Ovary (tissue), 10 donors: ENCODE measurements at places on chromosomes 13 and 19. TPM values are rescaled to one million over a fixed set of nuclear protein-coding genes. Genes with fewer than 3 reads are reported as not detected.

Gene CCDC61
- 7.6 TPM for total RNA-seq

GRCh38 chr19:55080968-55081769, 5.5 kb downstream of the EPS8L1 start:
- H3K36me3 ChIP-seq: no peaks in the 10 kb centered on the region
- H3K4me1 ChIP-seq: peaks cover 9% of the 10 kb centered on the region
- DNase-seq: peak; percentile 65
- peaks cover 11% of the 10 kb centered on the region for H3K27me3 ChIP-seq
- no peak overlapping the region for H3K27ac ChIP-seq
- H3K4me3 ChIP-seq: no peak overlapping the region

DNA sequence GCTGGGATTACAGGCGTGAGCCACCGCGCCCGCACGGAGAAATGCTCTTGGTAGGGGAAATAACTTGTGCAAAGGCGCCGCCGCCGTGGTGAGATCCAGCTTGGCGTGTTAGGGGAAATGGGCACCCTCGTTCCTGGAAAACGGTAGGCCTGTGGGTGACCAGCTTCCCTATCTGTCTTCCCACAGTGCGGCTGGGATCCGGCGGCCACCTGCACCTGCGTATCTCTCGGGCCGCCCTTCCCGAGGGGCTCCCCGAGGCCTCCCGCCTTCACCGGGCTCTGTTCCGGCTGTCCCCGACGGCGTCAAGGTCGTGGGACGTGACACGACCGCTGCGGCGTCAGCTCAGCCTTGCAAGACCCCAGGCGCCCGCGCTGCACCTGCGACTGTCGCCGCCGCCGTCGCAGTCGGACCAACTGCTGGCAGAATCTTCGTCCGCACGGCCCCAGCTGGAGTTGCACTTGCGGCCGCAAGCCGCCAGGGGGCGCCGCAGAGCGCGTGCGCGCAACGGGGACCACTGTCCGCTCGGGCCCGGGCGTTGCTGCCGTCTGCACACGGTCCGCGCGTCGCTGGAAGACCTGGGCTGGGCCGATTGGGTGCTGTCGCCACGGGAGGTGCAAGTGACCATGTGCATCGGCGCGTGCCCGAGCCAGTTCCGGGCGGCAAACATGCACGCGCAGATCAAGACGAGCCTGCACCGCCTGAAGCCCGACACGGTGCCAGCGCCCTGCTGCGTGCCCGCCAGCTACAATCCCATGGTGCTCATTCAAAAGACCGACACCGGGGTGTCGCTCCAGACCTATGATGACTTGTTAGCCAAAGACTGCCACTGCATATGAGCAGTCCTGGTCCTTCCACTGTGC, 2.4 kb downstream of the GDF15 start:
- H3K36me3 ChIP-seq: no peaks in the 10 kb centered on the region
- DNase-seq: peak; percentile 87
- no peak overlapping the region for H3K27ac ChIP-seq

DNA sequence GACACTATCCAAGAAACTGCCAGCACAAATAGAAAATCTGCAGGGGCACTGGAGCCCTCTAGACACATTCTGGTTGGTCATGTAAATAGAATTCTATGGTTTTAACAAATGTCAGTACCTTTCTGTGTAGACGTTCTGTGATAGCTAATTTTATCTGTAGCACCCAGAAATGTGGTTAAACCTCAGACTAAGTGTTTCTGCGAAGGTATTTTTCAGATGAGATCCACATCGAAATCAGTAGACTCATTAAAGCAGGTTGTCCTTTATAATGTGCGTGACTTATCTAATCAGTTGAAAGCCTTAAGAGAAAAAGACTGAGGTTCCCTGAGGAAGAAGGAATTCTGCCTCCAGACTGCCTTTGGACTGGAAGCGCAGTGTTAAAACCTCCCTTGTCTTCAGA, 922.9 kb downstream of the EFNB2 start:
- no peak overlapping the region for H3K27ac ChIP-seq
- H3K4me3 ChIP-seq: no peak overlapping the region

Gene ARHGAP33
- 32.7 TPM for total RNA-seq

DNA sequence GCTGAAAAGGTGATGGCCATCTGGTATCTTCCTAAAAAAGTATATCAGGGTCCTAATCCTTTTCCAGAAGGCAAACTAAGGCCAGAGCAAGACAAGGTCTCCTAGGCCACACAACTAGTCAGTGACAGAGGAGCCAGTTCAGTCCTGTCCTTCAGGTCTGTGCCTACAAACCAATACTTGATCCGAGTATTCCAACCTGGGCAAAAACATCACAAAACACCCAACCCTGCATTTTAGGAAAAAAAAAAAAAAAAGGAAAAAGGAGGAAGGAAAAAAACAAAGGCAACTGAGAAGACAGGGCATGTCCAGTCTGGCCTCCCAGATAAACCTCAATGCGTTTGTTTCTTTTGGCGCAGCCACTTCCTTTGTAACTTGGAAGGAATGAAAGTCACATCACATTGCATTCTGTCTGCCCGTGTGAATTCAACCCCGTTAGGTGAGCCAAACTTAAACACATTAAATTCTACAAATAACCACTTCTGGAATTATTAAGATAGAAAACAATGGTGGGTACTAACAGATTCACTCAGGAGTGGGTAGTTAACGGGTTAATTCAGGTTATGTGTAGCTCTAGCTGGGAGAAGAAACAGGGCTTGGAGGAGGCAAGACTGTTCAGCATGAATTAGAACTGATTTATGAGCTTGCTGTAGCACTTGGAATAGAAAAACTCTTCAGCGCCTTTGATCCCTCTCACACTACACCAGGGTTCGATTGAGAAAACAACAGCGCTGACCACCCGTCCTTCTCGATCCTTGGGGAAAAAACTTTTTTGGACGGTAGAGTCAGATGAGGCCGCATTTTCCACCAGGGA, 43.0 kb upstream of the HNRNPA1L2 start:
- DNase-seq: no peak
- H3K36me3 ChIP-seq: no peaks in the 10 kb centered on the region
- no peaks in the 10 kb centered on the region for H3K4me1 ChIP-seq
- peak overlapping the region; percentile 74 for H3K4me3 ChIP-seq
- H3K27ac ChIP-seq: peak overlapping the region; percentile 22

DNA sequence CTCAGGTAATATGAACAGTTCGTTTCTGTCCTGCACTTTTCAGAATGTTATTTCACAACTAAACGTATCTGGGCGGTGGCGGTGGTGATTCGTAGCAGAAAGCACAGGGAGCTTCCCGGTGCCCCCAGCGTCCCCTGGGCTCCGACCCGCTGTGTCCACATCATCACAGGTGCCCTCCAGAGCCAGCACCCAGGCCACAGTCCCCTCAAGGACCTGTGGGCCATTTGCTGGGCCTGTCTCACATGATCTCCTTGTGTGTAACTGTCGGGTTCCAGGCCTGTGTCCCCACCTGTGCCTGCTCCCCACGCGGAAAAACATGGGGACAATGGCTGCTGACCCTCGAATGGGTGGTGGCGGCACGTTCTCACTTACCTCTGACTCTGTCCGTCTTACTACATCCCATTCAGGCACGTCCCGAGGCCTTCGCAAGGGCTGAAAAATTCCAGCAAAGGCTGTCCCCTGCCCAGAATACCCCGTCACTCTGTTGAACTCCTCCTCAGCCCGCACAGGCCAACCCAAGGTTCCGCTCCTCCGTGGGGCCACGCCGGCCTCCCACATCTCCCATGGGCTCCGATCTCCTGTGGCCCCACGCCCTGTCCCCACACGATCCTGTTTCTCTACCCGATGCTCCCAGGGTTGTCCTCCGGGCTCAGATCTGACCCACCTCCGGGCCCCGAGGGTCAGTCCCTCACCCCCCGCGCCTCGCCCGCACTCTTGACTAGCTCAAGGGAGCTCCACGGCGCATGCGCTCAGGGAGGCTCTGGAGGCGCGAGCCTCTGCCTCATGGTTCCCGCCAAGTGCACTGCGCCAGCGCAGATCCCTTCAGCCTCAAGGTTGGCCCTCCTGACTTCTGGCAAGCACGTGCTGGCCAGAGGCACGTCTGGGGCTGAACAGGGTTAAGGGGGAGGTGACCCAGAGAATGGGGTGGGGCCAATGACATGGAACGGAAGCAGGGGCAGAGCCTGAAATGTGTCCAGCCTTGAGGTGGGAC, 21.2 kb downstream of the DEDD2 start:
- DNase-seq: no peak
- no peaks in the 10 kb centered on the region for H3K27me3 ChIP-seq
- H3K36me3 ChIP-seq: no peaks in the 10 kb centered on the region
- no peak overlapping the region for H3K27ac ChIP-seq

GRCh38 chr19:50475101-50475568, 1.2 kb upstream of the EMC10 start:
- DNase-seq: peak; percentile 59
- H3K27ac ChIP-seq: no peak overlapping the region
- no peaks in the 10 kb centered on the region for H3K27me3 ChIP-seq

DNA sequence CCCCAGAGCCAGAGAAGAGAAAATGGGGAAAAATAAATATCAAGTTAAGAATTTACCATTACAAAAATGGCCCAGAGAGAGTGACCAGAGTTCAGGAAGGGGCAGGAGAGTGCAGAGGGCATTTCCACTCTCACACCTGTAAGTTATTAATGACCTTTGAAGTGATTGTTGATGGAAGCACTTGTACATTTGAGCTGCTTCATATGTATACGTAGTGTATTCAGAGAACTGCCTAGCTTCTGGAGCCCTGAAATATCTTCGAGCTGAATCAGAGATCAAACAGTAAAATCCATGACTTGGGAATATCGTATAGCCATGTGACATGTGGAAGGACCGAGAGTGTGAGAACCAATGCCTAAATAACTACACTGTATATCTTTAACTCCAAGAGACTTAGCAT, 49.2 kb upstream of the PCCA start:
- no peak overlapping the region for H3K4me3 ChIP-seq
- H3K36me3 ChIP-seq: no peaks in the 10 kb centered on the region
- DNase-seq: no peak
- no peaks in the 10 kb centered on the region for H3K4me1 ChIP-seq

Gene GARIN5A
- total RNA-seq: 10.3 TPM

GRCh38 chr19:48478339-48479256, 9.4 kb downstream of the CYTH2 start:
- peaks cover 9% of the 10 kb centered on the region for H3K4me1 ChIP-seq
- H3K27ac ChIP-seq: no peak overlapping the region
- no peaks in the 10 kb centered on the region for H3K27me3 ChIP-seq
- H3K36me3 ChIP-seq: no peaks in the 10 kb centered on the region

Gene ZNF708
- 22.9 TPM for total RNA-seq

Gene HPN
- 8.0 TPM for total RNA-seq

- no peak overlapping the region for H3K4me3 ChIP-seq
- no peak for DNase-seq
- H3K4me1 ChIP-seq: no peaks in the 10 kb centered on the region
- no peak overlapping the region for H3K27ac ChIP-seq
- no peaks in the 10 kb centered on the region for H3K36me3 ChIP-seq
- H3K27me3 ChIP-seq: no peaks in the 10 kb centered on the region
Observed at GRCh38 chr13:50587645-50588373, 255.7 kb downstream of the DLEU7 start.

Gene CD22
- total RNA-seq: 54.2 TPM

DNA sequence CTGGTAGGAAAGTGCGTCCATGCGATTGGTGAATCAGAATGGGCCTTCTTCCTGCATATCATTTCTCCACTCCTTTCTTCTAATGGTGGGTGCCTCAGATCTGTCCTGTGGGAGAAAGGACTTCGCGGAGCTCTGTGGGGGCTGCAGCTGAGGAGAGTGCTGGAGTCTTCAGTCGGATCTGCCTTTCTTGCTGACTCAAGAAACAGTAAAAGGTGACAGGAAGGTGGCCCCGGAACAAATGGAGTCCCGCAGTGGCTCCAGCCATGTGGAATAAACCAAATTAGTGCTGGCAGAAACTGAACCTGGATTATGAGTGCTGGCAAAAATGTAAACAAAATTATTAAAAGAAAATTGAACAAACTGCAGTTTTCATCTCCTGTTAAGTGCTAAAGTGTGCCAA, 15.1 kb upstream of the GAS6 start:
- H3K27ac ChIP-seq: no peak overlapping the region
- no peak for DNase-seq
- H3K36me3 ChIP-seq: no peaks in the 10 kb centered on the region
- no peak overlapping the region for H3K4me3 ChIP-seq
- no peaks in the 10 kb centered on the region for H3K27me3 ChIP-seq

Gene ZNF626
- total RNA-seq: 40.3 TPM

Gene PSPN
- 2.8 TPM for total RNA-seq

Gene GRK1
- total RNA-seq: not detected

Gene NLRP5
- total RNA-seq: not detected

DNA sequence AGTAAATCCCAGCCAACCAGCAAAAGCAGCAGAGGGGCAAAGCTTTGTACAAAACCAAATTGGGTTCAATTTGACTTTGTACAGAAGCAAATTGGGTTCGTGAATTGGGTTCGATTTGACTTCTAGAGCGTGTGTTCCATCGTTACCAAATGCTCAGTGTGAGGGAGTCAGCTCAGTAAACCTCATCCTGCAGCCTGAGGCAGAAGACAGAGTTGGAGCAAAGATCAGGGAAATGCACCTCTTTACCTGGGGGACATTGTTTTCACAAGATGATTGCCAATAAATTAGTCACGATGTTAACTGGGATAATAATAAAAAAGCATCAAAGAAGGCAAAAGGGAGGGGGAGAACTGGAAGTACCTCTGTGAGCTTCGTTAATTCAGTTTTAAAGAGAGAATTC, 1.5 kb downstream of the RAB20 start:
- peak overlapping the region; percentile 72 for H3K4me3 ChIP-seq
- peaks cover 6% of the 10 kb centered on the region for H3K4me1 ChIP-seq
- H3K27ac ChIP-seq: no peak overlapping the region
- DNase-seq: no peak

Gene ZNF274
- total RNA-seq: 26.1 TPM

GRCh38 chr19:7478173-7478842, 10.5 kb downstream of the PEX11G start:
- H3K4me1 ChIP-seq: peaks cover 2% of the 10 kb centered on the region
- H3K27me3 ChIP-seq: no peaks in the 10 kb centered on the region
- no peak overlapping the region for H3K27ac ChIP-seq
- no peaks in the 10 kb centered on the region for H3K36me3 ChIP-seq
- DNase-seq: no peak

Gene CERS1
- total RNA-seq: 1.3 TPM

Gene NLRP8
- not detected for total RNA-seq

Gene HIPK4
- 0.11 TPM for total RNA-seq

DNA sequence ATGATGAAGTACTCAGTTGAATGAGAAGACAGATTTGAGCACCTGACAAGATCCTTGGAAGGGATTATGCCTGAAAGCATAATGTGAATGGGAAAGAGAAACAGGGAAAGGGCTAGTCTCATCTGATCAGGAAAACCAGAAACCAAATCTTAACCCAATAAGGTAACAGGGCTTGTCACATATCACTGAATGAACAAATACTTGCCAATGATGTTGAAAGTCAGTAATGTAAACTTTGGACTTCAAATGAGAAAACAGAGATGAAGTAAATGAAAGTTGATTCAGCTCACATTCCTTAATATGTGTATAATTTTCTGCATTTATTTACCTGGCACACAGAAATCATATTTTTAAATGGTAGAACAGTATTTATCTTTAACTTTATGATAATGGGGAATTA, 480.0 kb downstream of the KCTD12 start:
- no peaks in the 10 kb centered on the region for H3K27me3 ChIP-seq
- DNase-seq: no peak
- no peaks in the 10 kb centered on the region for H3K4me1 ChIP-seq
- H3K36me3 ChIP-seq: no peaks in the 10 kb centered on the region

Gene TNFRSF19
- total RNA-seq: 3.3 TPM
